ENCODE measurements at places on chromosomes 1 and 21. TPM values are rescaled to one million over a fixed set of nuclear protein-coding genes. Genes with fewer than 3 reads are reported as not detected.

DNA sequence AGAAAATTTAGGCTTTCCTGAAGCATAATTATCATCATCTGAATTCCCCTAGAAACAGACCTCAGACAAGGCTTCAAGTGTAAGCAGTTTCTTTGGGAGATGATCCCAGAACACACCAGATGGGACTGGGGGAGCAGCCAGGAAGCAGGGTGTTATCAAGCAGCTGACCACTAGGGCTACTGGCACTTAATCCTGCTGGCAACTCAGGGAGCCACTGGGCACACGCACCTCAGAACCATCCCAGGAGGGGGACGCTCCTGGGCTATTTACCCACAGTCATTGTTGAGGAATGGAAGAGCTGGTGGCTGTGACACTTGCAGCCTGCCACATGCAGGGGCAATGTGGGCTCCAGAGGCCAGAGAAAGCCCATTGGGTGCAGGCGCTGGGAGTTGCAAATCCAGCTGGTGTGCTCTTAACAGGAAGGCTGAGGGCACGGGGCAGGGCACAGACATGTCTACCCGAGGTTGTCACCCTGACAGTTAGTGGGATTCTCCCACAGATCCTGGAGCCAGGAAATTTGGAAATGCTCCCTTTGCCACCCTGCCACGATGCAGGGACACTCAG is 15.1 kb upstream of the IL22RA1 start:
- DNase-seq, result peak; percentile 47

GRCh38 chr1:19222979-19223824 is 13.1 kb upstream of the UBR4 start:
- DNase-seq, result peak; percentile 45

DNA sequence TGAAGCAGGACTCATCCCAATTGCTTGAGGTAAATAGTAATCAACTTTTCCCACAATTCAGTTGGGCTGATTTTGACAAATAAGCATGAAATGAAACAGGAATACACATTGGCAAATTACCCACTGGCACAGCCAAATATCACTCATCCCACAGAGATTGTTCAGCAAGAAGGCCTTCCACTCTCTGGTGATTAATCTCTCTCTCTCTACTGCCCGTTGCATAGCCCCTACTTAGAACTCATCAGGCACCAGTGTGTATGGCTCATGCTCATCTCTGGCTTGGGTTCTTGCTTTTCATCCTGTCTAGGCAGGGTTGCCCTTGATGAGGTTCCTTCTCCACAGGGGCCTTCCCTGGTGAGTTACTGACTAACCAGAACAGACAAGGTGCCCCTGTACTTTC is 1.1 kb downstream of the BSDC1 start:
- peak; percentile 84 for DNase-seq

DNA sequence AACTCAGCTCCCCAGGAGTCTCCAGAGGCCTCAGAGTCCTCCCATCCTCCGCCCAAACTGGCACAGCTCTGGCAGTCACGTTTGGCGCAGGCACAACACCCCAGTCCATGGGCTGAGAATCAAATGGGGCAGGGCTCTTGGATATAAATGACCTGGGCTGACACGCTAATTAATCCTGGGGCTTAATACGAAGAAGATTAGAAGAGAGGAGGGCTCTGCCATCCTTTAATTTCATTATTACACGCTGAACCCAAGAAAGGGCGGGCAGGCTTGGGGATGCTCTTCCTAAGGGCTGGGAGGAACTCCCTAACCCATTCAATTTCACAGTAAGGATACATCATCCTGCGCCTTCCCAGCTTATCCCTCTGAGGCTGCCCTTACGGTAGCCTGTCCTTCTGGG is 2.4 kb downstream of the GRIK3 start:
- no peak for DNase-seq

The C1orf52 gene
- 30.9 TPM for total RNA-seq

GRCh38 chr21:38263493-38263892 is 6.7 kb downstream of the KCNJ15 start:
- DNase-seq, result peak; percentile 86

The PLPPR4 gene
- 1.8 TPM for total RNA-seq

DNA sequence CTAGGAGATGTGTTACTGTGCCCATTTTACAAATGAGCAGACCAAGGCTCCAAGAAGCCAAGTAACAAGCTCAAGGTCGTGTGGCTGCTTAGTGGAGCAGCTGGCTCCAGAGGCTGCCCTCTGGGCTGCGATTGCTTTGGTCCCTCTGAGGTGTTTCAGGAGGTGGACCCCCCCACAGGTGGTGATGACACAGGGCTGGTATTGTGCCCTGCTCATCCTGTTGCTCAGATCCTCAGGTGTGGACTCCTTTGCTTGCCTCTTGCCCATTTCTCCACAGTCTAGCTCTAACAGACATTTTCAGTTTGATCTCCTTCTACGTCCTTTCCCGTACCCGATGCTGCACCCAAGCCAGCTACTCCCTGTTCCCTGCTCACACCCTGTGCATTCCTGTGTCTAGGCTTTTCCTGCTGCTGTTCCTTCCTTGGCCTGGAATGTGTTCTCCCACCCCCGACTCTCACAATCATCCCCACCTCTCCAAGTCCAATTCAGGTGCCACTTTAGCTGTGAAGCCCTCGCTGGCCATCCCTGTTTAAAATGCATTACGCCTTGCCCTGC is 28.1 kb upstream of the GRHL3 start:
- no peak for DNase-seq

GRCh38 chr1:229298887-229299503 is 28.1 kb downstream of the RAB4A start:
- no peak for DNase-seq

DNA sequence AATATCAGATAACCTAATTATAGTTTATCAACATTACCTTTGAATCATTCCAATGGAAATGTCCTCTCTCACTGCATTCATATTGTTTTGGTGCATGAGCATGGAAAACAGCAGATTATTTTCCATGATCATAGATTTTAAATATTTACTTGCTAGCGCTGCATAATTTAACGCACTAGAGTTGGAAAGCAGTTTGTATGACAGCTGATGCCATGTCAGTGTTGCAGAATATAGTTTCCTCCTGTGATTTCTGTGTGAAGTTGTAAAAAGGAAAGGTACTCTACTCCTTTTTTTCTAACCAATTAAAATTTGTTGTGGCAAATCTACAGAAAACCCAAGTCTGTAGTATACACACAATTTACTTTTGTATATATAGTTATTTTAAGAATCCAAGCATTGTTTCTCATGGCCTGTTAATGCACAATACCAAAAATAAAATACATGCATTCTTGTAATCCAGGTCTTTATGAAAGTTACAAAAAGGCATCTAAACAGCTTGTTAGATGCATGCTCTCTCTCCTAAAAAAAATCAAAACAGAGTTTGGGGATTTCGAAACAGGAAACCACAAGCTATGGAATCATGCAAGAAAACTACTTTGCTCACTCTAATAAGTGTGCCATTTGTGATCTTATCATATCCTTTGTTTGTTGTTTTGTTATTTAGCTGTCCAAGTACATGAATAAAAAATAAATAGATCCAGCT is 1.9 kb upstream of the ATG4C start:
- DNase-seq, result peak; percentile 81

GRCh38 chr1:28751315-28752060 is 14.7 kb downstream of the YTHDF2 start:
- peak; percentile 79 for DNase-seq

The LYPD8 gene
- total RNA-seq, result not detected

DNA sequence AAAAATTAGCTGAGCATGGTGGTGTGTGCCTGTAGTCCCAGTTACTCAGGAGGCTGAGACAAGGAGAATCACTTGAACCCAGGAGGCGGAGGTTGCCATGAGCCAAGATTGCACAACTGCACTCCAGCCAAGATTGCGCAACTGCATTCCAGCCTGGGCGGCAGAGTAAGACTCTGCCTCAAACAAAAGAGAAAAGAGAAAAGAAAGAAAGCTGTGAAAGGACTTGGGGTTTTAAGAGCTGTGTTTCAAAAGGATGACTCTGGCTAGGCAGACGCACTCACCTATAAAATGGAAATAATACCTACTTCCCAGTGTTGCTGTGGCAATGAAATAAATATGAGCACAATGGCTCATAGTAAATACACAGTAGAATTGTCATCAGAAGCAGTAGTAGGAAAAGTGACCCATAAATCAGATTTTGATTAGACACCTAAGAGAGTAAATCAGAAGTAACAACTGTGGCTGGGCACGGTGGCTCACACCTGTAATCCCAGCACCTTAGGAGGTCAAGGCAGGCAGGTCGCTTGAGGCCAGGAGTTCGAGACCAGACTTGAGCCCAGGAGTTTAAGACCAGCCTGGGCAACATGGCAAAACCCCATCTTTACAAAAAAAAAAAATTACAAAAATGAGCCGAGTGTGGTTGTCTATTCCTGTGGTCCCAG is 45.9 kb upstream of the PUM1 start:
- peak; percentile 73 for DNase-seq

GRCh38 chr1:58833166-58833565 is 49.3 kb upstream of the JUN start:
- DNase-seq, result no peak

GRCh38 chr1:212819726-212820125 is 27.7 kb downstream of the SPATA45 start:
- DNase-seq, result no peak

DNA sequence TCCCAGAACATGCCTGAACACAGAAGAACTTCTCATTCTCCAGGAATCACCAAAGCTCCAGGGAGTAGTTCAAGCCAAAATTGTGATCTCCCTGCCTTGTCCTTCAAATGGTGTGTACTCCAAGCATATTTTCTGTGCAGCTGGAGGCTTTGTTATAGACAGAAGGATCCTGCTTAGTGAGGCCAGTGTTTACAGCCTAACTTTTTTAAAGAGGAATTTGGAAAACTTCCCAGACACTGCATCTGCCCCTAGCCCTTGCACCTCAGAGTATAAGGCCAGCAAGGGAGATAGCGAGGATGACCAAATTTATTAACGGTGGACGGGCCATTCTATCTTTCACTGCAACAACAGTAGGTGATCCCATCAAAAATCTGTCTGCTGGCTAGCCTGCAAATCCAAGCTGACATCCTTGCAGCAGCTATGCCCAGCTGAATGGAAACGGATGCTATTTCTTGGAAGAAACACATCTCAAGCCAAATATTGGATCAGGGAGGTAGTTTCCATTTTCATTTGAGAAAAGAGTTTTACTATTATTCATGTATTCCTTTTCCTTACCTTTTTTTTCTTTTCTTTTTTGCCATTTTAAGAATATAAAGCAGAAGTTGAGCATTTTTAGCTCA is 249.8 kb downstream of the USH2A start:
- no peak for DNase-seq

DNA sequence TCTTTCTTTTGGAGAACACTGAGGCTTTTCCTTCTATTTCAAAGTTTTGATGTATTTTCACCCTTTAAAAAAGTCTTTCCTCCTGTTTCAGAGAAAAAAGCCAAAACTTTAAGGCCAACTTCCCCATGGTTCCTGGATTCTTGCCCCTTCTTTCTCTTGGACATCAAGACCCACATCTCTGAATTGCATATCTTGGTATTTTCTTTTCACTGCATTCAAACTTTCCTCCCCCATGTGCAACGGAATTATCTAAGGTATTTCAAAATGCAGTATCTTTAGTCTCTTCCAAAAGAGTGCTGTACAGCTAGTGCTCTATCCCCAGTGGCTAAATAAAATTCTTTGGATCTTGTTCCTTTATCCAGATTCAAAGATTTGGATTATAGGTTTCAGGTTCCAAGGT is 81.1 kb upstream of the TSPAN2 start:
- DNase-seq, result no peak

The MMEL1 gene
- not detected for total RNA-seq

The LGR6 gene
- not detected for total RNA-seq

DNA sequence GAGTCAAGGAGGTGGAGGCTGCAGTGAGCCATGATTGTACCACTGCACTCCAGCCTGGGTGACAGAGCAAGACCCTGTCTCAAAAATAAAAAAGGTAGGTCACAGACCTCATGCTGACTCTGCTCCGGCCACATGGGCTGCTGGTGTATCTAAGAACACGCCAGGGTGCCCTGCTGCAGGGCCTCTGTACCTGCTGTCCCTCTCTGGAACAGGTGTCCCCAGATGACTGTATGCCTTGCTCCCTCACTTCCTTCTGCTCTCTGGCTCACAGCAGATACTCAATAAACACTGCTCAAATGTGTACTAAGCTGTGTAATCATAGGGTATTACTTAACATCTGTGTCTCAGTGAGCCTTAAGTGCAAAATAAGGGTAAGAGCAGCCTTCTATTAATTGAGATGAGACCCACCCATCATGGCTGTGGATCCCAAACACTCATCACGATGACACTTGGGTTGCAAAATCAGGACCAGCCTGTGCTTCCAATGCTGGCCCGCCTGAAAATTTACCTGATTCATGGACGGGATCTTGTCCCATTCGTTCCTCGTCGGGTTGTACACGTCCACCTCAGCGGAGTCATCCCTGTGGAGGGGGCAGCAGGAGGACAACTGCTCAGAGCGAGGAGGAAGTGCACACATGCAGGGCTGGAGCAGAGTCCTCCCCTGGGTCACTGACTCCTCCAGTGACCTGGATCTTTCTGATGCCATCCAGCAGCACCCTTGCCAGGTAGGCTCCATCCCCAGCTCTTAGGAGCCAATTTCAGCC is 7.5 kb downstream of the KLHL21 start:
- no peak for DNase-seq

The S100A16 gene
- total RNA-seq, result 495 TPM

DNA sequence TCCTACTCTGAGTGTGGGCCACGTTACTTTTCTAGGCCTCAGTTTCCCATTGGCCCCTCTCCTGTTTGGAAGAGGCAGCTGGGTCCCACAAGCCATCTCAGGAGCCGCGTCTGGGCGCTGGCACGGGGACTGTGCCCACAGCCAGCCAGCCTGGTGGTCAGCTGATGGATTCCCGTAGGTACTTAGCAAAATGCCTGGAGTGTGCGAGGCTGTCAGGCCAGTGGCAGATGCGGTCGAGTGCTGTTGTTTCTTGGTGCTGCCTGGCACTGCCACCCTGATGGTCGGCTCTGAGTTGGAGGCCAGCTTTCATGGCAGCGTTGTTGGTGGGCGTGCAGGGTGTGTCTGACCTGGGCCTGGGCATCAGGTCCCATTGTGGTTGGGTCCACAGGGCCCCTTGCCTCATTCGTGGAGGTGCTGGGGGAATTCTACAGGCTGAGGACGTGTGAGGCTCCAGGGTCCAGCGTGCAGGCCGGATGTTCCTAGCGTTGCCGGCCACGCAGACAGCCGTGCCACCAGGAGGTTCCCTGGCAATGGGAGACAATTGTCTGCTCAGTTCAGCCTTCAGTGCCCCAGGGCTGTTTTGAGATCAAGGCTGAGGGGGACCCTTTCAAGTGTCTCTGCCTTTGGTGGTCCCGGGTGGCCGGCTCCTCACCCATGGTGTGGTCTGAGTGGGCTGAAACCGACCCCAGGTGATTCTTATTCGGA is 20.9 kb downstream of the SKI start:
- no peak for DNase-seq

All from GM23248 (cell line).